ENCODE measurements at places on chromosomes 5 and 9.

- no peak for DNase-seq
These were observed 81.3 kb upstream of the PRR16 start for GRCh38 chr5:120382833-120383232.

- no peak for DNase-seq
These were observed 17.5 kb upstream of the PPARGC1B start for GRCh38 chr5:149712439-149713147.

GRCh38 chr9:32875242-32875641, 91.9 kb downstream of the TMEM215 start:
- DNase-seq, result no peak

- no peak for DNase-seq
These were observed 886.9 kb upstream of the DMAC1 start for GRCh38 chr9:8686516-8686915.

- no peak for DNase-seq
These were observed 26.1 kb upstream of the LARP1 start for GRCh38 chr5:154728939-154729588.

DNA sequence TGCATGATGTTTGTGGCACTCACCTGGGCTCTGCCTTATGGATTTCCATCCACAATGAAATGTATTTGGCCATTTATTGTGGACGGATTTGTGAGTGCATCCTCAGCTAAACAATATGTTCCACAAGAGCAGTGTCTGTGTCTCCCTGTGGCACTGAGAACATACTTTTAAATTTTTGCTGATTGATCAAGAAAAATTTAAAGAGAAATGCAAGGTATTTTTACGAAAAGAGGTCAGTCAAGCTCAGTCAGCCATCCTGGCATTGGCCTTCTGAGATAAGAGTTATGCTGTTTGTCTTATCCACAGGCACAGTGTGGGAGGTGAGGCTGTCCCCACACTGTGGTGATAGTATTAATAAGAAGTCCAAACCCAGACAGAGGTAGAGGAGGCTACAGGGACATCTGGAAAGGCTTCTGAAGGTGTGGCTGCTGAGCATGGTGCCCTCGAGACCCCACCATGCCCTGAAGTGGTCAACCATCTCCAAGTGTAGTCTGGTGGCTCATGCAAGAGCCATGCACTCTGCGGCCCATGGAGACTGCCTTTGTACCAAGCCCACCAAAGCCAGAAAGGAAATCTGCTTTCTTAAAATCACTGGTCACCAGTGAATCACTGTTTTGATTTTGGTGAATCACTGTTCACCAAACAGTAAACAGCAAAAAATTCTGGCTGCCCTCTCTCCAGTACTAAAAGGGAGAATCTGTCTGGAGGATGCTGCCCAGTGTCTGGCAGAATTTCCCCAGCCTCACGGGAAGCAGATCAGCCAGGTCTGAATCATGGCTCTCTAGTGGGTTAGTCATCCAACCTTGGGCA, 28.8 kb downstream of the SPOCK1 start:
- no peak for DNase-seq

DNA sequence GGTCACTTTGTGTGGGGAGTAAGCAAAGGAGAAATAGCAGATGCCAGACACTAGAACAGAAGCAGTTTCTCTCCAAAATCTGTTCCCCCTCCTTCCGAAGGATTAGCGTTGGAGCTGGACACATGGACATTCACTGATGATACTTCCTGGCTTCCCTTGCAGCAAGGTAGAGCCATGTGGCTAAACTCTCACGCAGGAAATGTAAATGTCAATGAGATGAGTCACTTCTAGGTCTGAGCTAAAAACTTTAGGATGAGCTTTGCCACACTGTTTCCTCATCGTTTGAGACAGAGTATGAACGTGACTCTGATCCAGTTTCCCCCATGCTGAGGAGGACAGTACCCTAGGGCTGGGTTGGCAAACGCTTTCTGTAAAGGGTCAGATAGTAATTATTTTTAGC, 5.1 kb downstream of the BHMT2 start:
- DNase-seq, result no peak

- DNase-seq, result no peak
These were observed 24.4 kb downstream of the ZNF131 start for GRCh38 chr5:43145071-43145470.

DNA sequence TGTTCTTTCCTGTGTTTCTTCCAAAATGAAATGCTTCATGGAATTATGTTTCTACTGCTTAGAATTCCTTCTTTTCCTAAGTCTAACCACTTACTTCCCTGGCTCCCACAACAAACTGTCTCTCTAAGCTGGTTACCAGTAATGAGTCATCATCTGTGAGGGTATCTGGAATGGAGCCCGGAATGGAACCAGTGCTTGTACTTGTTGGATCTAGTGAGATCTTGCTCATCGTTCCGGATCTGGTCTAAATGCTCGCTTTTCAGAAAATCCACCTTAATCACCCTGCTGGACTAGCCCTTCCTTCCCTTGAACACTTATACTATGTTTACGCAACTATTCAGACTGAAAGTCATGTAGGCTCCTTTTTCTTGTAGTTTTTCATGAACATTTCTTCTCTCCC, 184.8 kb downstream of the PBX3 start:
- DNase-seq, result no peak

GRCh38 chr5:135880801-135881200, 14.8 kb downstream of the IL9 start:
- DNase-seq, result no peak

GRCh38 chr5:138705567-138705966, 47.7 kb upstream of the CTNNA1 start:
- no peak for DNase-seq

DNA sequence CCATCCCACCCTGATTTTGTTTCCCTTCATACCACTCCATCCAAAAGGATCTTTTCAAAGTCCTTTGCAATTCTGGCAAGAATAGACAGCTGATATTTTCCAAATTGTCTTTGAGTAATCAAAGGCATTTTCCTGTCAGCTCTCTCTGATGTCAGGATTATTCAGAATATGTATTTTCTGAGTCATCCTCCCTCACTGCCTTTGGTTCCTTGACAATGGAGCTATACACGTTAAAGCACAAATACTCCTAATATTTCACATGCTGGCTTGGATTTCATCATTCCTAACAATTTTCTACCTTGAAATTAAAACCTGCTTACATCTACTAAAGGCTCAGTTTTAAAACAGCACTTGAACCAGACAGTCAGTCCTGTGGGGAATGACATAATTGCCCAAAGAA, 379.4 kb downstream of the GADD45G start:
- DNase-seq, result no peak

- DNase-seq, result no peak
These were observed 35.7 kb downstream of the SLC1A3 start for GRCh38 chr5:36642089-36642488.

GRCh38 chr9:109705515-109705914, 74.5 kb upstream of the PALM2AKAP2 start:
- DNase-seq, result no peak

DNA sequence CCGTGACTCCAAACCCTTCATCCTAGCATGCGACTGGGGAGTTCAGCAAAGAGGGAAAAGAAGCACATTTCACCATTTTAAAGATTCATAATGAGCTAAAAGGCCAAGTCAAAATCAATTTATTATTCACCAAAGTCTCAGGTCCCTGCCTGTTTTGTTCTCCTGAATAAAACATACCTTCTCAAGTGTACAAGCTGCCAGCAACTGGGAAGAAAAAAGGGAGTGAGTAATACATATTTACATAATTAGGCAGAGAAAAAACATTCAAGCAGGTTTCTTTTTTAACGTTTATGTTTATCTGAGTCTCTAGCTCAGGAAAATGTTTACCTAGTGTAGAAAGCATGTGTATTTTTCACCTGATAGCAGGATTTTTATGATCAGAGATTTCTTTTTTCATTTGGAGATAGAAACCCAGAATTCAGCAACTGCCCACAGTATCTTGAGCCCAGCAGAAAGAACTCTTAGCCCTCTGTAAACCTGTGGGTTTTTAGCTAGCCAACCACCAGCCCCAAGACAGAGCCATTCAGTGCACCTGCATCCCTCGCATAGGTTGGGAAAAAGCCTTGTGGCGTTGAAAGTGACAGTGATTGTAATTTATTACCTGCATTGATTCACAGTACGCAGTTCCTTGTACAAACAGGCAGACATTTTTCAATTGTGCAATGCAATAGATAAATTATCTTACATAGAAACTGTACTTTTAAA, 117.9 kb upstream of the GRIA1 start:
- DNase-seq, result no peak

Data from CD4-positive, alpha-beta T cell treated with Interleukin-4 for 1 hour (primary cell).